Astrocyte (in vitro differentiated cells and primary cell): ENCODE measurements at places on chromosomes 4 and X. TPM values are rescaled to one million over a fixed set of nuclear protein-coding genes. Genes with fewer than 3 reads are reported as not detected.

Gene GAR1
- 20.5 and 26.5 TPM in 2 replicates for total RNA-seq

DNA sequence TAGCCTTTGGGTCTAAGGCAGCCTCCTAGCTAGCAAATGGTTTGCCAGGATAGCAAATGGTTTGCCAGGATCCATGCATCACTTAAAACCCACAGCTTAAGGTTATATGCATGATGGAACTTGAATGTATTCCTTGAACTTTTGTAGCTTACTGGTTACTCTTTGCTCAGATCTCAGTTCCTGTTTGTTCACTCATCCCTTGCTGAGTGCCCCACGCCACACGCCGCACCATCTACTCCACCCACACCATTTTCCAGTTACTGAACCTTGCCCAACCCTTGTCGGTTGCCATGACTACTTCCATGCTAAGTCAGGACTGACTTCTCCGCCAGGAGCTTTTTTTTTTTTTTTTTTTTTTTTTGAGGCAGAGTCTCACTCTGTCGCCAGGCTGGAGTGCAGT is 29.5 kb upstream of the XIAP start:
- DNase-seq, result peak; percentile 77

- DNase-seq, result no peak
Observed at GRCh38 chrX:154437971-154438893, 1.3 kb downstream of the GDI1 start.

DNA sequence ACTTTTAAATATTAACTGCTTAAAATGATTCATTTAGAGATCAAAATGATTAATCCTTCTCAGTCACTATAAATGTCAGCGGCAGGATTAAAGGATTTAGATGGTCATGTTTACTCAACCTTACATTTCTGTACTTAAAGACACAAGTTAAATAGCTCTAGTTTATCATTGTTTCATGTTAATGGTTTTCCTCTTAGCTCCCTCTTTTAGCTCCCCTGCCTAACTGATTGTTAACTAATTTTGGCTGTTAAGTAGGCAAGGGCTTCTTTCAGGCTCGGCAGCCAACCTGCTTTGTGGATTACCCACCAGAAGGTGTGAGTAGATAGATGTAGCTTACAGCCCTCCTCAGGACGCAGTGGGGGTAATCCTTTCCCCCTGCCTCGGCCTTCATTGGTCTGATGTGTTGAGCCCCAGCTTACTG is 96.0 kb downstream of the TENM3 start:
- DNase-seq, result no peak

Gene SLC7A11
- total RNA-seq, result 33.1 and 33.8 TPM in 2 replicates

DNA sequence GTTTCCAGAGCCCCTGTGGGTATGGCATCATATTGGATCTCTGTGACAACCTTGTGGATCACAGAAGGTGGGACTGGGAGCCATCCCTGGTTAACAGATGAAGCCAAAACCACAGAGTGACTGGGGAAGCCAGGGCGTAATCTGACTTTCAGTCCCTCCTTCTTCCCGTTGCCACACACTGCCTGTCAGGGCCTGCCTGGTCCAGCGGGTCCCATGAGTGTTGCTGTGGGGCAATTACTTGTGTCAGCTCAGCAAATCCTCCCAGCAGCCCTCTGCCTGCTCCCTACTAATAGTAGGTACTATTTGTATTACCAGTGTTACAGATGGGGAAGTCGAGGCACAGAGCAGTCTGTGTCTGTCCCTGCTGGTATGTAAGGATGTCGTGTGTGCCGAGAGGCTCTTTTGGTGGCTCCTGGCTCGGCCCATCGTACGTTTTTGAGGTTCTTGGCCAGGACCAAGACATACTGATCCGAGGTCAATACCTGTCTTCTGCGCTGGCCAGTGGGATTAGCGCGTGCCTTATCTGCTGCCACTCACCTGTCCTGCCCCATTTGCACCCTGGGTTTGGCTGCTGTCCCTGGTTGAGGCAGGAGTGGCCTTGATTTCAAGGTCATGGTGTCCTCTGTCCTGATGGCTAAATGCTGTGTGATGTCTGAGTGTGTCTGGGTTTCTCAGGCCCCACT is 5.7 kb downstream of the NSG1 start:
- DNase-seq, result no peak

- DNase-seq, result no peak
Observed at GRCh38 chrX:134013092-134013497, 27.7 kb upstream of the GPC3 start.

Gene F8A2
- not detected in 2 replicates for total RNA-seq

DNA sequence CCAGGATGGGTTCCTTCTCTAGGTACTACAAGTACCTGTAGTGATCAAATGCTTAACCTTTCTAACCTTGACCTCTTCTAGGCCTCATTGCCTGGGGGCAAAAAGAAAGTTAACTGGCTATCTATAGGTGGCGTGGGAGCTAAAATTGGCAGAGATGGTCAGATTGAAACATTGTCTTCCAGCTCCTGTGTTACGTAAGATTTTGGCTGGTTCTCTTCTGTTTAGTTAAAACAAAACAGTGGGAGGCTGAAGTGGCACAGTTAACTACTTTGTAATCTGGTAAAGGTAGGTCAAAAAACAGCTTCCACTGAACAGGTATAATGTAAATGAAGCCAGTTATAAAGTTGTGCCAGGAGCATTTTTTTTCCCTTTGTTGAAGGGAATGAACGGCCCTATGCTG is 115.2 kb downstream of the MBNL3 start:
- DNase-seq, result no peak

DNA sequence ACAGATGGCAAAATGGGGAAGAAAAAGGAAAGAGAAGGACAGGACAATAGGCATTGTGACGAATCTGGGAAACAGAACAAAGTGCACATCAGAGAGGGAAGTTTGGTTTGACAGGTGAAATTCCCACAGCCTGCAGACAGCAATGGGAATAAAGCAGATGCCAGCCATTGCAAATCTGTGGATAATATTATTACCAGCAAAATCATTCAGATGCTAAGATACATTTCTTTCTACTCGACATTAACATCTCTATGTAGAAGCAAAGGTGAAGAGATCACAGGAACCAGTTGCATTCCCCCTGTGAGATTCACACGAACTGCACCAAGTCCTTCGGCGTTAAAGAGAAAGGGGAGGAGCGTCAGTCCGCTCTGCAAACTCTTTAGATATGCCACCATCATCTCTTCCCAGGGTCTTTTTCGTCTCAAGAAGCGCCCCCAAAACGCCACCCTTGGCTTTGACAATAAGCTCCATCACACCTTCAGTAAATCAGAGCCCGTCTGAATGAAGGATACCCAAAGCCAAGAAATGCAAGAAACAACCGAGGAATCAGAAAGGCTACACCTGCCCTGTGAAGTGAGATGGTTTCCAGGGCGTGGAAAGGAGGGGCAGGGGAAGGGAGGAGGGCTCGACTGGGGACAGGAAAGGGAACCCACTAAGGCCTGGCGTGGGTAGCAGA is 1.9 kb downstream of the NEUROG2 start:
- DNase-seq, result no peak

DNA sequence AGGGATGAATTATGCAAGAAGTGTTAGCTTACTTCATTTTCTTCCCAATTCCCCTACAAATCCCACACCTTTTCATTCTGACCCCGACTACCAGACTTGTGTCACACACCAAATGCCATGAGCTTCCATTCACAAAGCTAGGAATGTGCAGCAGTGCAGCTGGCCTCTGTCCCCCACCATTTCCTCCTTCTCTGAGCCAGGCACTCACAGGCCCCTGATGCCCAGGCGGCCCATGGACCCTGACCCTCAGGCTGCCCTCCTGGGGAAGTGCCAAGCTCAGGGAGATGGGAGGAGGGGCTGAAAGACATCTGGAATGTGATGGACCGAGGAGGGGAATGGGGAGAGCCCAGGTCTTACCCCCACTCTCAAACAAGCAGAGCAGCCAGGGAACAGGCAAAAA is 67.0 kb upstream of the BCOR start:
- no peak for DNase-seq

GRCh38 chr4:103634236-103634635 is 85.5 kb downstream of the TACR3 start:
- DNase-seq, result no peak

- no peak for DNase-seq
Observed at GRCh38 chrX:153727123-153727931, 2.7 kb downstream of the ABCD1 start.

DNA sequence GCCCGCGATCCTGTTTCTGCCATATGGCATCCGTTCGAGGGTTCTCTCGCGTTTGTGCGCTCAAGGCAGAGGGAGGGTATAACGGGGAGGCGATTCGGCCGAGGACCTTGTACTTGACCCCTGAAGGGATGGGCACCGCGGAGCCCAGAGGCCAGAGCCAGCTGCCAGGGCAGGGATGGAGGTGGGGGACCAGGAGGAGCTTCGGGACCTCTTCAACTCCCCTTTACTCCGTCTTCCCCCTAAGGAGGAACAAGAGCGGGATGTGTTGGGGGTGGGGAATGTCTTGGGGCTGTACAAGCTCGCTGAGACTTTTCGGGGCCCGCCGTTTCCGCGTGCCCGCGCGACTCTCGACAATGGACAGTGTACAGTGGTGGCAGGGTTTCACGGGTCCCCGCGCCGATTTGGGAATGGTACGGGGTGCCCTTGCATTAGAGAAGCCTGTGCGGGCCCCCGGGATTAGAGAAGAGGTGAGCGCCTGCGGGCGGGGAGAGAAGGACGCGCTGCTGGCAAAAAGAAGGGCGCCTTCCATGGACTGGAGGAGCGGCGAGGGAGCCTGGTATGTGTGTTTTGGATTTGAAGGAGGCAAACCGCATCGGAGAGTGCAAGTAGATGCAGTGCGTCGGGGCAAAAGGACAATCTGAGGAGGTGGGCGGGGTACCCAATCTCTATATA is 760 bp downstream of the UGT8 start:
- DNase-seq, result peak; percentile 1

- peak; percentile 63 for DNase-seq
Observed at GRCh38 chr4:138910195-138910913, 105.2 kb upstream of the NOCT start.

Gene PLAC8
- 19.5 and 27.8 TPM in 2 replicates for total RNA-seq

GRCh38 chrX:23317799-23318724 is 16.6 kb upstream of the PTCHD1 start:
- DNase-seq, result no peak

Gene XKRX
- total RNA-seq, result not detected in 2 replicates

Gene VEGFD
- total RNA-seq, result not detected in 2 replicates

Gene TBC1D8B
- 12.1 and 13.7 TPM in 2 replicates for total RNA-seq
